ENCODE measurements at places on chromosomes 3 and 15.

DNA sequence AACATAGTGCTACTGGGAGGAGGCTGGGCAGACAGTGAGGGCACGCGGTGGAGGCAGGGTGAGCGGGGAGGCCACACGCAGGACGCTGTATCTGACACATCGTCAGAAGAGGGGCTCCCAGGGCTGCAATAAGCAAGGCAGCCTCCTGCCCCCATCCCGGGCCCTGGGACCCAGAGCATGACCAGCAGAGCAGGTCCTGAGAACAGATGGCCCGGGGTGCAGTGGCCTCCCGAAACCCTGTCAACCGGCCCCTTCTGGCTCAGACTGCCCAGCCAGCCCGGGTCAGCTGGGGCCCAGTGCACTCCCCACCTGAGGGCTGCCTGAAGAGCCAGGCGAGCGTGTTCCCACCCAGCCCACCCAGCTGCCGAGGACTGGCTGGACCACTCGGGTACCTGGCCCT, 37.4 kb downstream of the DNAJB8 start:
- no peak for DNase-seq

- DNase-seq: peak; percentile 24
Observed at GRCh38 chr3:97438131-97438530, 326.4 kb upstream of the ARL6 start.

DNA sequence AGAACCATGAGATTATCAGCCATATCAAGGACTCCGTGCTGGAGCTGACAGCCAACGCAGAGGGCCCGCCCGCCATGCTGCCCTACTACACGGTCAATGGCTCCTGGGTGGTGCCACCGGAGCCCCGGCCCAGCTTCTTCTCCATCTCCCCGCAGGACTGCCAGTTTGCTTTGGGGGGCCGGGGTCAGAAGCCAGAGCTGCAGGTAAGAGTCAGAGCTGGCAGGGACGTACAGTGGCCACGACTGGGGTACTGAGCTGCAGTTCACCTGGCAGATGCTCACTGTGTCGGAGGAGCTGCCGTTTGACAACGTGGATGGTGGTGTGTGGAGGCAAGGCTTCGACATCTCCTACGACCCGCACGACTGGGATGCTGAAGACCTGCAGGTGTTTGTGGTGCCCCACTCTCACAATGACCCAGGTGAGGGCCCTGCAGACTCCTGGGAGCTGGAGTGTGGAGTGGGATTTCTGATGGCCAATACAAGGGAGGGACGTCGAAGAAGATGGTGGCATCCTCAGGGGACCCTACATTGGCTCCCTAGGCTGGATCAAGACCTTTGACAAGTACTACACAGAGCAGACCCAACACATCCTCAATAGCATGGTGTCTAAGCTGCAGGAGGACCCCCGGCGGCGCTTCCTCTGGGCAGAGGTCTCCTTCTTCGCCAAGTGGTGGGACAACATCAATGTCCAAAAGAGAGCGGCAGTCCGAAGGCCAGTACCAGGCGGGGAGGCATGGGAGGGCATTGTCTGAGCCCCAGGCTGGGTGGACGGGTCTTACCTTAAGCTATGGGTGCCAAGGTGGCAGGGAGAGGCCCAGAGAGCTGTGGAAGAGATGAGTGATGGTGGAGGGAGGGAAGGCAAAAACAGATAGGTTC, 2.4 kb downstream of the MAN2A2 start:
- no peak for DNase-seq

- no peak for DNase-seq
Observed at GRCh38 chr3:70753572-70753971, 441.1 kb upstream of the MDFIC2 start.

- DNase-seq: no peak
Observed at GRCh38 chr15:39784125-39784524, 1.5 kb upstream of the FSIP1 start.

GRCh38 chr3:126442094-126442855, 33.4 kb downstream of the ZXDC start:
- peak; percentile 39 for DNase-seq

GRCh38 chr15:84731774-84732173, 15.8 kb upstream of the SEC11A start:
- DNase-seq: no peak

Measured in left lung (tissue), 14 donors.